Stimulated activated CD4-positive, alpha-beta T cell treated with anti-CD3 and anti-CD28 coated beads, Interleukin-4, amount 100 ng/mL, for 1 hour (primary cell): ENCODE measurements at places on chromosomes 7 and 10.

DNA sequence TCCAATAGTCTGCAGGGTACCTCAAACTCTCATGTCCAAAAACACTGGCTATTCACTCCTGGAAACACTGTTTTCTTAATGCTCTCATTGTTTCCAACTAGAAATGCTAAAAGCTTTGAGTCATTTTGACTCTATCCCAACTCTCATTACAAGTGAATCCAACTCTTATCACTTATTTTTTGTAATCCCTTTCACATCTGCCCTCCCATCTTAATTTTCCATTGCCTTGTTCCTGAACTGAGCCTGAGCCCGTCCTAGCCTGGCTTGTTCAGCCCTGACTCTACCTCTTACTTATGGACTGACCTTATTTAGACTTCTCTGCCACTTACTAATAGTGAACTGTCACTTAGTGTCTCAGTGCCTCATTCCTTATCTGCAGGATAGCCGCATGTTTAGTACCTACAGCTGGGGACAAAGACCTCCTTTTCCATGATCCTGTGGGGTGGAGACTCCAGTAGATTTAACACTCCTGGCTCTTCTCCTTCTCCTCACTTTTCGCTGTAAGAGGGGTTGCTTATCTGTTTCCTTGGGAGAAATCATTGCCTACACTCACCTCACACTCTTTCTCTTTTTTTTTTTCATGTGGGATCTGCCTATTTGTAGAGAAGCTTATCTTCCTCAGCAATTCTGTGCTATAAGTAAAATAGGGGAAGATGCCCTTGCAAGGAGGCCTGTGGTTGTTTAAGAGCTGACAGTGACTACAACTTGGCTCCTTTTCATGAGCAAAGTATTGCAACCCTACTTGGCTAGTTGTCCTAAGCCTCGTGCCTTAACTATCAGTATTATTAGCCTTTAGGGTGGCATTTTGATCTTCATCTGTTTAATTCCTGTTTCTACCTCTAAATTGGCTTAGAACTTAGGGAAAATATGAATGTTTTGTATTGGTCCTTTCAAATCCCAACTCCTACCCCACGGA is 56.4 kb downstream of the SLC16A12 start:
- DNase-seq: no peak

- no peak for DNase-seq
These were observed 15.9 kb downstream of the SKIDA1 start for GRCh38 chr10:21509341-21510240.

GRCh38 chr10:130998046-130998435 is 313.5 kb downstream of the TCERG1L start:
- DNase-seq: no peak

- DNase-seq: no peak
These were observed 119.1 kb downstream of the TFEC start for GRCh38 chr7:115911465-115911864.

GRCh38 chr7:114959931-114960330 is 38.0 kb downstream of the MDFIC start:
- no peak for DNase-seq

GRCh38 chr7:141167381-141167964 is 93.6 kb downstream of the TMEM178B start:
- DNase-seq: no peak

DNA sequence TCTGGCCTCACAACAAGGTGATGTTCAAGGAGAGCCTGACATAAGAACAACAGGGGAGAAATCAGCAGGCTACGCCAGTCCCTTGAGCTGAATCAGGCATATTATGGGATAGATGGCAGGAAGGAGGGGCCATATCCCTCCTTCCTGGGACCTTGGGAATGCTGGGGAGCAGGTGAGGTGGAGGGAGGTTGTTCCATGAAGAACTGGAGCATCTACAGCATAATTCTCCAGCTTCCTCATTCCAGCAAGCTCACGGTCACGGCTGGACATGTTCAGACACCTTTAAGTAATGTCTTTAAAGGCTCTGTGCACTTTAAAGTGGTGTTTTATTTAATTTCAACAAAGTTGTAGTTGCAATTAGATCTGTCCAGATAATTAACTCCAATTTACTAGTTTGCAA is 780.5 kb downstream of the TYW1 start:
- no peak for DNase-seq

DNA sequence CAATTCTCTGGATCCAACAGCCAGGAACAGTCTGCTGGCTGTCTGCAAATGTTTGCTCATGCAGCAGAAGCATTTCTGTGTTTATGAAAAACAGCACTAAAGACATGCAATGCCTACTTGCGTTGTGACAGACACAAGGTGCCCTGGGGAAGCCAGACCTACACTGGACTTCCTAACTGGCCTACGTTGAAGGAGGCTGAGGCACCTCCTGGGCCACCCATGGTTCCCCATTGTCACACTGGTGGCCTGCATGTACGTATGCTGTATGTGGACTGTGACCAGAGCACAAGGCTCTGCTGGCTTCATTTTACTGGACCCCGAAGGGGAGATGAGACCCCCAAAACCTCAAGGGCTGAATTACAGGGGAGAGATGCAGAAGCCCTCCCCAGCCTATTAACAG is 27.7 kb downstream of the PSAP start:
- no peak for DNase-seq

GRCh38 chr10:32054094-32054493 is 2.1 kb downstream of the KIF5B start:
- no peak for DNase-seq

GRCh38 chr7:54985426-54986330 is 33.1 kb upstream of the EGFR start:
- DNase-seq: no peak

- DNase-seq: no peak
These were observed 870.9 kb downstream of the KCNMA1 start for GRCh38 chr10:76766682-76767081.

DNA sequence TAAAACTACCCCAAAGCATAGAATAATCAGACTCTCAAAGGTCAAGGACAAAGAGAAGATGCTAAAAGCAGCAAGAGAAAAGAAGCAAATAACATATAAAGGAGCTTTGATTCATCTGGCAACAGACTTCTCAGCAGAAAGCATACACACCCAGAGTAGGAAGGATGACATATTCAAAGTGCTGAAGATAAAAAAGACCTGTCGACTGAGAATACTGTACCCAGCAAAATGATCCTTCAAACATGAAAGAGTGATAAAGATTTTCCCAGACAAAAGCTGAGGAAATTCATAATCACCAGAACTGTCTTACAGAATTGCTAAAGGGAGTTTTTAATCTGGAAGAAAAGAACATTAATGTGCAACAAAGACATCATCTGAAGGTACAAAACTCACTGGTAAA is 14.9 kb downstream of the KCNK18 start:
- no peak for DNase-seq

- no peak for DNase-seq
These were observed 66.8 kb upstream of the COL13A1 start for GRCh38 chr10:69734797-69735468.

DNA sequence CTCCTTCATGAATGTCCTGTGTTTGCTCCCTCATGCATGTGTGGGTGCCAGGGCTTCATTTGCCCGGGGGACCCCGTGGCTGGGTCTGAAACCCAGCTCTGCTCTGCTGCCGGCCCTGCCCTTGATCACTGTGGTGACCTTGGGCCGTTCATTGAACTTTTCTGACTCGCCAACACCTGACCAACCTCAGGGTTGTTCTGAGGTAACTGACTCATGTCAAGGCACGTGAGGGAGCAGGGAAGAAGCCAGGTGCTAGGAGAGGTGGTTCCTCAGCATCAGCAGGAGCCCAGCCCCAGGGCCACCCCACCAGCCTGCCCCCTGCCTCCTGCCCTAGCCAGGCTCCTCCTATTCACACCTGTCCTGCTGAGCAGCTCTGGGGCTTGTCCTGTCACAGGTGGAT is 47.9 kb downstream of the TBATA start:
- DNase-seq: no peak

GRCh38 chr10:69123306-69123746 is 652 bp upstream of the VPS26A start:
- no peak for DNase-seq

- DNase-seq: no peak
These were observed 125.9 kb upstream of the NOBOX start for GRCh38 chr7:144529269-144529926.

DNA sequence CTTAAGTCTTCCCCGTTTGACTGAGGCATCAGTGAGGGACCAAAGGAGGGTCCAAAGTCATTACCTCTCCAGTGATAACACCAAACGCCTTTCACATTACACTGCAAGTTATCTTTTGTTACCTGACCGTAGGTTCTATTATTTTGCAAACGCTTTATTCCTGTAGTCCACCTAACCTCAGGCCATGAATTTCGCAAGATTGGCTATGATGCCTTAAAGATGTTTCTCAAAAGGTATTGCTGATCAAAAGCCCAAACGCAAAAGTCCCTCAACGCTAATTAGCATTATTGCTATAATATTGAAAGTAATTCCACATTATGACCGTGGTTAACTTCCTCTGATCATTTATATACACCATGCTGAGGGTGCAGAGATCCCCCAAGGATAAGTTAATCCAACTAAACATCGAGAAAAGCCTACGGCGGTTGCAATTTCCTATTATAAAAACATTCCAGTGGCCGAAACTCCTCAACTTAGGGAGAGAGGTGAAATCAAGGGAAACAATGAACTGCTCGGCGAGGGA is 649 bp downstream of the DNA2 start:
- DNase-seq: no peak

DNA sequence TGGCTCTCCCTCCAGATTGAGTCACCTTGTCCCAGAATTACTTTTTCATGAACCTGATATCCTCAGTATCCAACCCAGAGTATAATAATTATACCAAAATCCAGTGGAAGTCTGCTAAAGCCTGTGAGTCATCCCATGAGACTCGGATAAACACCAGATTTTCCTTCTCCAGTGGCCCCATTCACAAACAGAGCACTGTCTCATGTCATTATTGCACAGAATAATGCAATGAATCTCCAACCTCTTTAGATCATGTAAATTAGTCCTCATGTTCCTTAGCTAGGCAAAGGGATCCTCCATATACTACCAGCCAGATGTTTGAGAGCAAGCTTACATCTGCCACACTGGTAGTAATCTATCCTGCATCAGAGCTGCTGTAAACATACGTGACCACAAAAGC is 89.0 kb downstream of the AMPH start:
- no peak for DNase-seq

DNA sequence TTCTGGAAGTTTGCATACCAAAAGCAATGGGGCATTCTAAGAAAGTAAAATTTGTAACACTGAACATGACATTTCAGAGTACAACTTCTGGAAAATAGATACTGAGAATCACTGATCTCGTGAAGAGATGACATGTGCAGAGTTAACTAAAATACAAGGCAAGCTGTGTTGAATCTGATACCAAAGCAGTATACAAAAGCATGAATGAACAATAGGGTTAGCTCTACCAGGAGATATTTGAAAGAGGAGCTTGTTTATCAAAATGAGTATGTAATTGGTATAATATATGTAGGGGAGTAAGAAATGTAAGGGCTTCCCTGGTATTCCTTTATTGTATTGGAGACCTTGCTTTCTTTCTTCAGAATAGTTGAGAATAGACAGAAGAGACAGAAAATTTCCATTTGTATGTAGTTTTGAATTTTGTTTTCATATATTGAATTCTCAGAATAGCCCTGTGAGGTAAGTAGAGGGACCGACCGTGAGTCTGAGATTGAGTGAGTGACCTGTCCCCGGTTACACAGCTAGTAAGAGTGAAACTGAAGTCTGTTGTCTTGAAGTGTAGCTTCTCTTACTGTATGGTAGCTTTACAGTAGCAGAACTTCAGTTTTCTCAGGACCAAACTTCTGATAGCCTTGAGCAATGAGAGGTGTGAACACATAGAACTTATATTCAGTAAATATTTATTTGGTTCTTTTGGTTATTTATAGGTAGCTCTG is 5.0 kb downstream of the HBP1 start:
- DNase-seq: no peak

- DNase-seq: no peak
These were observed 268.9 kb downstream of the PLXDC2 start for GRCh38 chr10:20085115-20085514.

DNA sequence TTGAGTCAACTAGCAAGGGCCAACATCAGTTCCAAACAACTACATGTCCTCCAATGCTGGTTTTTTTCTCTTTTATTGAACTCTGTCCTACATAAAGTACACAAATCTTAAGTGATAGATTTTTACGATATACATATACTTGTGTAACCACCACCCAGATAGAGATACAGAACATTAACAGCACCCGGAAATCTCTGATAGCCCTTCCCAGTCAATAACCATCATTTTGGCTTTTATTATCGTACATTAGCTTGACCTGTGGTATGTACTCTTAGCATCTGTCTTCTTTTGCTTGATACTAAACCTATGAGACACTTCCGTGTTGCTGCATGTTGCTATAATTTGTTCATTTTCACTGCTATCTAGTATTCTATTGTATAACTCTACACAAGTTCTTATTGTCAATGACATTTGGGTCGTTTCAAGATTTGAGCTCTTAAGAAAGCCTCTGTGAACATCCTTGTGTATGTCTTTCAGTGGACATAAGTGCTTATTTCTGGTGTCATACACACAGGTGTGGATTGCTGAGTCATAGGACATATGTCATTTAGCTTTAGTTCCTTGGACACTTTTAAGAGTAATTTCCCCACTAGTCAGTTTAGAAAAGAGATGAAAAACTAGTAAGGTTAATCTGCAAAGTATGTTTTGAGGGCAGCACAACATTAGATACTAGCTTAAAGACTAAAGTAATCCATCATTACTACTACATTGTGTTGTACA is 111.1 kb downstream of the PRLHR start:
- DNase-seq: no peak

DNA sequence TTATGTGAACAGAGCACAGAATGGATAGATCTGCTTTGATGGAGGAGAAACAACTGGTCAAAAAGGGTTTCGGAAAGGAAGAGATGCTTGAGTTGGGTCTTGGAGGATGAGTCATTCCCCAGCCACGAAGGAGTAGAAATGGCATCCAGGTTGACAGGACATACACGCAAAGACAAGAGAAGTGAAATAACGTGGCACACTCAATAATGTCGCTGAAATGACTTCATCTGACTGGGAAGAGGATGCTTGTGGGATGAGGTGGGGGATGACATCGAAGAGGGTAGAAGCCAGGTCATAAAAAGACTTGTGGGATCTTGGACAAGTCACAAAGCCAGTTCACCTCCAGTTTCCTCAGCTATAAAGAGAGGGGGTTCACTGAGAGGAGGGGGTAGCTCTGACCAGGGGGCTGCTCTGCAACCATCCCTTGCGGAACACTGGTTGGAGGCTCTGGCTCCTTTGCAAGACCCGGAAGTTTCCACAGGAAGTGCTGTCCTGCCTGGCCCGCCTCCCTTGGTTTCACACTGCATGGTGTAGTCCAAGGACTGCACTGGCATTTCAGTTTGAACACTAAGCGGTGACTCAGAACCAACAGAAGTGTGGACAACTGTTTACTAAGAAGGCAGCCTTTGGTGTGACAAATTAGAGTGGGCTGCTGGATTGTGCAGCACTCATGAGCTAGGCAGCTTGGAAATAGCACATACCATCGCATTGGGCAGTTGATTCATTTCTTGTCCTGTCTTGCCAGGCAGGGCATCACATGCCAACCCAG is 189.9 kb upstream of the ADO start:
- DNase-seq: no peak

- no peak for DNase-seq
These were observed 49.8 kb downstream of the KLF6 start for GRCh38 chr10:3735175-3735574.
